ENCODE measurements at places on chromosomes 11 and 22.

GRCh38 chr11:72111300-72112142 lies 974 bp downstream of the ANAPC15 start:
- peaks cover 10% of the 10 kb centered on the region for H3K4me1 ChIP-seq
- H3K27ac ChIP-seq: peak overlapping the region; percentile 99
- DNase-seq: no peak
- no peaks in the 10 kb centered on the region for H3K27me3 ChIP-seq
- H3K36me3 ChIP-seq: no peaks in the 10 kb centered on the region

GRCh38 chr11:97615546-97615945 lies 1225.7 kb downstream of the JRKL start:
- no peak overlapping the region for H3K4me3 ChIP-seq
- no peak for DNase-seq
- no peaks in the 10 kb centered on the region for H3K36me3 ChIP-seq
- no peak overlapping the region for H3K27ac ChIP-seq

GRCh38 chr22:49889071-49889470 lies 29.2 kb downstream of the ALG12 start:
- no peak overlapping the region for H3K27ac ChIP-seq
- H3K27me3 ChIP-seq: no peaks in the 10 kb centered on the region
- no peak overlapping the region for H3K4me3 ChIP-seq
- H3K4me1 ChIP-seq: no peaks in the 10 kb centered on the region
- no peak for DNase-seq

DNA sequence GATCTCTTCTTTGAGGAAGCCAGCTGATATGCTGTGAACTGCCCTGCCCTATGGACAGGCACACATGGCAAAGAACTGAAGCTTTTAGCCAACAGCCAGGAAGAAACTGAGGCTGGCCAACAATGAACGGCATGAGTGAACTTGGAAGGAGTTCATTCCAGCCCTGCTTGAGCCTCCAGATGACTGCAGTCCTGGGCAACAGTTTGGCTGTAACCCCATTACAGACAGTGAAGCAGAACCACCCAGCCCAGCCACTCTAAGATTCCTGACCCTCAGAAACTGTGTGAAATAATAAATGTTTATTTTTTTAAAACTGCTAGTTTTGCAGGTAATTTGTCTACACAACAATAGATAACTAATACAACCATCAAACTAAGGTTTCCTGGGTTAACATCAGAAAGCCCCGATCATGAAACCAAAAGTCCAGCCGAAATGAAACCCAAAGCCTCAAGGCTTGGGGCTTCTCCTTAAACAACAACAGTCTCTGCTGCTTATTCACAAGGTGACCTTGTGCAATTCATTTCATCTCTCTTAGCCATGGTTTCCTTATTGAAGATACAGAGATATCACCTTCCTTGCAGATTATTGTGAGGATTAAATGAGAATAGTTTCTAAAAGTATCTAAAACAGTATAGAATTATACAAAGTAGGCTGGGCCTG lies 31.4 kb downstream of the PAK1 start:
- H3K27ac ChIP-seq: no peak overlapping the region
- DNase-seq: no peak
- H3K4me1 ChIP-seq: no peaks in the 10 kb centered on the region
- H3K36me3 ChIP-seq: no peaks in the 10 kb centered on the region
- no peak overlapping the region for H3K4me3 ChIP-seq

- no peaks in the 10 kb centered on the region for H3K4me1 ChIP-seq
- no peaks in the 10 kb centered on the region for H3K27me3 ChIP-seq
- H3K36me3 ChIP-seq: no peaks in the 10 kb centered on the region
Measured at GRCh38 chr22:43521716-43522115, 109.9 kb downstream of the MPPED1 start.

DNA sequence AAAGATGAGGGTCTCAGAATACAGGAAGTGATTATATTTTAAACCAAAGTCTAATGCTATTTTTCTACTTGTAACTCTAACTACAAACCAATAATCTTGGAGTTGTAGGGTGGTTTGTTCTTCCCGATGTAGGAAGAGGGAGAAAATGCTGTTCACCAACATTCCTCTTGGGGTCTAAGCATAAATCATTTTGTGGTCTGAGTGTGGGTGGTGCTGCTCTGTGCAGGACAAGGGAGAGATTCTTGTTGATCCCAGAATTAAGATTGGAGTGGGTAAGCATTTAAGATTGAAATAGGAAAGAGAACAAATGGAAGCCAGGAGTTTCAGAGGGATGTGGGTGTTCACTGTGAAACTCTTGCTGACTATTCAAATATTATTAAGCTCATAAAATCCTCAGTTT lies 38.6 kb upstream of the MMP13 start:
- H3K4me3 ChIP-seq: no peak overlapping the region
- peak; percentile 36 for DNase-seq
- H3K4me1 ChIP-seq: peaks cover 18% of the 10 kb centered on the region
- no peaks in the 10 kb centered on the region for H3K36me3 ChIP-seq
- H3K27me3 ChIP-seq: no peaks in the 10 kb centered on the region

- no peak overlapping the region for H3K27ac ChIP-seq
- no peaks in the 10 kb centered on the region for H3K27me3 ChIP-seq
- peak; percentile 65 for DNase-seq
- H3K36me3 ChIP-seq: peaks cover 15% of the 10 kb centered on the region
- no peak overlapping the region for H3K4me3 ChIP-seq
Measured at GRCh38 chr11:34458525-34458924, 19.8 kb downstream of the CAT start.

DNA sequence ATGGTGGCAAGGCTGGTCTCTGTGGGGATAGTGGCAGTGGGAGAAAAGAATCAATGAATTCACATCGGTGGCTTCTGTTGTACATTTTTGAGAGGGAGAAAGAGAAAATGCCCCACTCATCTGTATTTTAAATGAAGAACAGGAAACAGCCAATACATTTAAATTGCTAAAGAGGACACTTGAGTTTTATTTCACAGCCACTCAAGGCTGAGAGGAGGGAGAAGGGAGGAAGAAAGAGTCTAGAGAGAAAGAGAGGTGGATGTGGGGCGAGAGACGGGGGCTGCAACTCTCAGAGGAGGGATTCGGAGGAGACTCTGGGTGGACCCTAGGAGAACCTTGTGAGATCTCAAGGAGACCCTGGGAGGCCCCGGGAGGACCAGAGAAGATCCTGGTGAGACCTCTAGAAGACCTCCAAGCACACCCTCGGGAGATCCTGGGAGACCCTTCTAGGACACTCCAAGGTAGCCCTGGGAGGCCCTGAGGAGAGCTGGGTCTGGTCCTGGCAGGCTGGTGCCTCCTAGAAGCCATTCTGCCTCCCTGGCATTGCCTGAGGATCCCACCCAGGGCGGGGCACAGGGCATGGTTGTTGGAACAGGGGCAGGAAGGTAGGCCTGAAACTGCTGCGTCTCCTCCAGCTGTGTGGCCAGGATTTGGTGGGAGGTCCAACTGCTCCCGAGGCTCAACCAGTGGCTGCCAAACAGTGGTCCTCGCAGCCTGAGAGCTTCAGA lies 91.0 kb upstream of the SHISAL1 start:
- no peak for DNase-seq
- H3K4me3 ChIP-seq: no peak overlapping the region
- H3K4me1 ChIP-seq: no peaks in the 10 kb centered on the region
- H3K27ac ChIP-seq: no peak overlapping the region
- no peaks in the 10 kb centered on the region for H3K36me3 ChIP-seq

- no peak overlapping the region for H3K27ac ChIP-seq
- DNase-seq: no peak
- no peaks in the 10 kb centered on the region for H3K27me3 ChIP-seq
- peaks cover 3% of the 10 kb centered on the region for H3K4me1 ChIP-seq
Measured at GRCh38 chr11:10038521-10039302, 255.3 kb downstream of the SBF2 start.

DNA sequence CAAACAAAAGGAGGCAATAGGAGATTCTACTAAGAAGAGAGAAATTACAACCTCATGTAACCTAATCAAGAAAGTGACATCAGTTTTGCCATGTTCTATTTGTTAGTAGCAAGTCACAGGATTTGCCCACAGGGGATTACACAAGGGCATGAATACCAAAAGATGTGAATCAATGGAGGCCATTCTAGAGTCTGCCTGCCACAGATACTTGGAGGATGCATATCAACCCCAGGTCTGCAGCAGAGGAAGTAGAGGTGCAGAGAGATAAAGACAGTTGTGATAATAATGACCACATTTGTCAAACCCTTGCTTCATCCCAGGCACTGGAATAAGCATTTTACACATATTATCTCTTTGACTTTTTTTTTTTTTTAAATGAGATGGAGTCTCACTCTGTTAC lies 2.4 kb upstream of the ASCC2 start:
- H3K4me1 ChIP-seq: peaks cover 12% of the 10 kb centered on the region
- H3K27me3 ChIP-seq: no peaks in the 10 kb centered on the region
- DNase-seq: no peak
- H3K4me3 ChIP-seq: no peak overlapping the region
- no peak overlapping the region for H3K27ac ChIP-seq
- no peaks in the 10 kb centered on the region for H3K36me3 ChIP-seq

DNA sequence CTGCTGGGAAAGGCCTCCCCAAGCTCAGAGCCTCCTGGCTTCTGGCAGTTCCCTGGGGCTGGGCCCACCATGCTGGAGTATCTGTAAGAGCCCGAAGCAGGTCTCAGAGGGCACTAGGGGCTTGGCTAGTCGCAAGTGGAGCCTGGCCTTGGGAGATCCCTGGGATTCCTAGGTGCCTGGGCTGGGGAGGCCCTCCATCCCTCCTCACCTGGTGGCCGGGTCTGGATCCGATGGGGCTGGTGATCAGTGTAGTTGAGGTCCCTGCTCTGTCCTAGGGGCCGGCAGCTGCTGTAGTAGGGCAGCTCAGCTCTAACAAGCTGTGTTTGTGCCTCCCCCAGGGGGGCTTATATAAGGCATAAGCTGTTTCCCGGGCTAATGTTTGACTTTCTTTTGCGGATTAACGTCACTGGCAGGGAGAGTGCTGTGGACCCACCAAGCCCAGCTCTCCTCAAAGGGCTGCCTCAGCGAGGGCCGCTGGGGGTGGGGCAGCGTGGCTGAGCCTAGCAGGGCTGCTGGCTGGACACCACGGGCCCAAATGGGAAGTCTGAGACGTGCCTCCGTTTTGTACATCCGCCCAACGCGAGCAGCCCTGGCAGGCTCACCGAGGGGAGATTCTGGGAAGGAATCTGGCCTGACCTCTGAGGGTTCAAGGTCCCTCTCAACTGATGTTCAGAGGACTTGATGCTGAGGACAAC lies at the start of gene SLC22A8:
Gene SLC22A8, minus strand, starts transcription at position 321 of the 695 bp plus-strand sequence. CDS start 883 bp downstream, outside the sequence.
- H3K27me3 ChIP-seq: no peaks in the 10 kb centered on the region
- H3K27ac ChIP-seq: no peak within 1 kb of the TSS
- no peak for DNase-seq
- H3K4me1 ChIP-seq: peaks cover 9% of the 10 kb centered on the region

- H3K36me3 ChIP-seq: no peaks in the 10 kb centered on the region
- no peaks in the 10 kb centered on the region for H3K4me1 ChIP-seq
- DNase-seq: no peak
- H3K27me3 ChIP-seq: no peaks in the 10 kb centered on the region
Measured at GRCh38 chr11:26231252-26231661, 100.7 kb upstream of the ANO3 start.

DNA sequence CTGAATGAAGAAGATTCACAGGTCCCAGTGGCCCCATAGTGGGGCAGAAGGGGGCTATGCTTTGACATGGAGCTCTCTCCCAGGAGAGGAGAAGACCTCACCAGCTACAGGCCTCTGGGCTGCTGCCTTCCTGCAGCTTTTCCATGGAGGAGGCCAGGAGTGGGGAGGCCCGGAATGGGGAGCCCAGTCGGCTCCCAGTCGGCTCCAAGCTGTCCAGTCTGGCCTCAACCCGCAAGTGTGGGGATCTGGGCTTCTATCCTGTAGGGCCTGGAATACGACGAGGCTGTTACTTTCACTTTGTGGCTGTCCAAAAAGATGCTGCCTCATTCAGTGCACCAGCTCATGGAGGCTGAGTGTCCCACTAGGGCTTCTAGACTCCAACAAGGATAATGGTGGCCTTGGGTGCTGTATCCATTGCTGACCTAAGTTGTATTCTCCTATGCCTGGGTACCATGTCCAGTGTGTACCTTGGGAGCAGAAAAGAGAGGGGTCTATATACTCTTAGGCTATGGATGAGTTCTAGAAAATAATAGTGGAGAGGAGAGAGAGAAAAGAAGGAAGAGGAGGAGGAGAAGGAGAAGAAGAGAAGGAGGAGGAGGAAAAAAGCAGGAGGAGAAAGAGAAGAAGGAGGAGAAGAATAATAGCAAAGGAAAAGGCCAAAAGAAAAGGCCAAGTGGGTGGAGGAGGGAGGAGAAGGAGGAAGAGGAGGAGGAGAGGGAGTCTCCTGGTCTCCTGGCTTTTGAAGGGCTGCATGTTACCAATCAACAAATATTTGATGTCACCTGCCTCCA lies 1.1 kb downstream of the MYO18B start:
- H3K4me1 ChIP-seq: no peaks in the 10 kb centered on the region
- H3K4me3 ChIP-seq: no peak overlapping the region
- H3K27ac ChIP-seq: no peak overlapping the region
- H3K27me3 ChIP-seq: no peaks in the 10 kb centered on the region
- no peaks in the 10 kb centered on the region for H3K36me3 ChIP-seq

- H3K4me1 ChIP-seq: no peaks in the 10 kb centered on the region
- no peak for DNase-seq
- no peak overlapping the region for H3K4me3 ChIP-seq
Measured at GRCh38 chr11:102391549-102392237, 44.7 kb downstream of the BIRC2 start.

GRCh38 chr11:111001986-111002611 lies 243.4 kb upstream of the POU2AF2 start:
- H3K27ac ChIP-seq: no peak overlapping the region
- H3K36me3 ChIP-seq: no peaks in the 10 kb centered on the region
- H3K27me3 ChIP-seq: no peaks in the 10 kb centered on the region
- DNase-seq: peak; percentile 33

GRCh38 chr11:93844568-93844967 lies 5.8 kb downstream of the VSTM5 start:
- H3K4me1 ChIP-seq: no peaks in the 10 kb centered on the region
- no peak overlapping the region for H3K4me3 ChIP-seq
- DNase-seq: no peak
- no peaks in the 10 kb centered on the region for H3K27me3 ChIP-seq
- no peak overlapping the region for H3K27ac ChIP-seq
- H3K36me3 ChIP-seq: no peaks in the 10 kb centered on the region

DNA sequence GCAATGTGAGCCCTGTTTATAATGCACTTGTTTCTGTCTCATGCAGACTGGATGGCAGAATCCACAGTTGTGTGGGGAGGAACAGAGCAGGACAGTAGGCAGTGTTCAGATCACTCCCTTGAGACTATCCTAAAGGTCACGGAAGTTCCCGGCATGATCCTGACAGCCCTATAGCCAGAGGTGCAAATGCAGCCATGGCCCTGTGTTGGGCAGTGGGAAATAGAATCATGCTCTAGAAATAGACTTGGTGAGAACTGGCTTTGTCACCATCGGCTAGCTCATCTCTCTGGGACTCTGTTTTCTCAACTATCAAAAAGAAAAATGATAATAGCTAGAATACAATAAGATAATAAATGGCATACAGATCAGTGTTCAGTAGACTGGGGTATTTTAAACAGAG lies 123.2 kb downstream of the FEZ1 start:
- H3K36me3 ChIP-seq: no peaks in the 10 kb centered on the region
- no peak overlapping the region for H3K27ac ChIP-seq
- no peaks in the 10 kb centered on the region for H3K4me1 ChIP-seq
- H3K27me3 ChIP-seq: peaks cover 17% of the 10 kb centered on the region
- DNase-seq: no peak

GRCh38 chr22:22877523-22878210 lies 9.9 kb upstream of the IGLL5 start:
- peak; percentile 76 for DNase-seq
- H3K27me3 ChIP-seq: peaks cover 5% of the 10 kb centered on the region
- H3K4me1 ChIP-seq: no peaks in the 10 kb centered on the region
- no peak overlapping the region for H3K27ac ChIP-seq
- no peak overlapping the region for H3K4me3 ChIP-seq
- no peaks in the 10 kb centered on the region for H3K36me3 ChIP-seq
